GM10248 (cell line): ENCODE measurements at places on chromosomes 16 and 17.
A peak's percentile ranks its signal among the peaks of the same experiment; 100 is the strongest.

- DNase-seq, result no peak
Measured at GRCh38 chr17:32258383-32259140, 7.1 kb upstream of the RHBDL3 start.

- DNase-seq, result no peak
Measured at GRCh38 chr17:77963441-77963840, 4.9 kb downstream of the TNRC6C start.

DNA sequence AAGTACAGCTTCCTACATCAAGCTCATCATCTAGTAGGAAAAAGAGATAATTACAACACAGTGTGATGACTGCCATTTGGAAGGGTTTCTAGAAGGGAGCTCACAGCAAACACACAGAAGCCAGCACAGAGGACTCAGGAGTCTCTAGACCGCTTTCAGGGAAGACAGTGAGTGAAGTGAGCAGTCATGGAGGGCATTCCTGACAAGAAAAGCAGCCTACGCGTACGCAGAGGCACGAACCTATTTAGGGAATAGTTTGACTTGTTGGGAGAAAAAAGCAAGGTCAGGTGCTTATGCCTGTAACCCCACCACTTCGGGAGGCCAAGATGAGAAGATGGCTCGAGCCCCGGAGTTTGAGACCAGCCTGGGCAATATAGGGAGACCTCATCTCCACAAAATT is 8.4 kb upstream of the HASPIN start:
- DNase-seq, result no peak

- DNase-seq, result no peak
Measured at GRCh38 chr16:3013491-3013951, 798 bp downstream of the CLDN9 start.

DNA sequence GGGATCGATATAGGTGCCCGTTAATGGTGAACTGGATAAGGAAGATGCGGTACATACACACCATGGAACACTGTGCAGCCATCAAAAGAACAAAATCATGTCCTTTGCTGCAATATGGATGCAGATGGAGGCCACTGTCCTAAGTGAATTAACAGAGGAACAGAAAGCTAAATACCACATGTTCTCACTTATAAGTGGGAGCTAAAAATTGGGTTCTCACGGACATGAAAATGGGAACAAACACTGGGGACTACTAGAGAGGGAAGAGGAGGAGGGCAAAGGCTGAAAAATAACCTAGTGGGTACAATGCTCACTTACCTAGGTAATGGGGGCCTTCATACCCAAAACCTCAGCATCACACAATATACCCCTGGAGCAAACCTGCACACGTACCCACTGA is 302.6 kb downstream of the XYLT1 start:
- DNase-seq, result no peak

- no peak for DNase-seq
Measured at GRCh38 chr17:77489239-77489892, 348.6 kb downstream of the SEC14L1 start.

DNA sequence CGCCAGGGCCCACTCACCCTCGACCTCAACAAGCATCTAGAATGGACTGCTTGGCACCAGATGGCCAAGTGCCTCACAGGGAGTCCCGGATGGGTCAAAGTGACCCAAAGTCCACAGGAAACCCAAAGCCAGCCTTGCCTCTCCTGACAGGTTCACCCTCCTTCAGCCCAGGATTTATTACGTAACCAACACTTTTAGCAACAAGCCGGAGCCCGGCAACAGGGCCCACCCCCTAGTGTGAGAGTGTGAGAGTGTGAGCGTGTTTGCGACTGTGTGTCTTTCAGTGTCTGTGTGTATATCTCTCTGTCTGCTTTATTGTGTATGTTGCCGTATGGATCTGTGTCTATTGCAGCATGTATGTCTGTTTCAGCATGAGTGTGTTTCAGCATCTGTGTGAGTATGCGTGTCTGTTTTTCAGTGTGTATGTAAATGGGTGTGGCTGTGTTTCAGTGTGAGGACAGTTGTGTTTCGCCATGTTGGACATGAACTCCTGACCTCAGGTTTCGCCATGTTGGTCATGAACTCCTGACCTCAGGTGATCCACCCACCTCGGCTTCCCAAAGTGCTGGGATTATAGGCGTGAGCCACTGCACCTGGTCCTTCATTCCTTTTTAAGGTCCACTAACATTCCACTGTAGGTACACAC is 13.7 kb upstream of the PEMT start:
- DNase-seq, result no peak

GRCh38 chr16:78505544-78506366 is 406.3 kb downstream of the WWOX start:
- no peak for DNase-seq

GRCh38 chr16:1920727-1921171 is 2.5 kb upstream of the HS3ST6 start:
- DNase-seq, result no peak

DNA sequence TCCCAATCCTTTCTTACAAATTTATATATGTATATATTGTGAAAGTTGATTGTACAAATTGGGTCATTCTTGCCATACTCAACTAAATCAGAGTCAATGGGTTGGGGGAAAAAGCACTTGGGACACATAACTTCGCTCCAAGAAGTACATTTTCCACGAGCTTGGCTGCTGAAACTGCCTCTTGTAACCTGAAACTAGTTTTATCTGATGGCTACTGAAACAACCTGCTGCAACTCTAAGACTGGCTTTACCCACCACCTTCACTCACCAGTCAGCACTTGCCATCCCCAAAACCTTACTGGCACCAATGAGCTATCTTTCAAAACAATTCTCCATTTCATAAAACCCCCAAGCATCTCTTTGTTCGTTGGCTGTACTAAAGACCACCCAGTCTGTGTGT is 14.5 kb upstream of the MYCBPAP start:
- DNase-seq, result no peak

DNA sequence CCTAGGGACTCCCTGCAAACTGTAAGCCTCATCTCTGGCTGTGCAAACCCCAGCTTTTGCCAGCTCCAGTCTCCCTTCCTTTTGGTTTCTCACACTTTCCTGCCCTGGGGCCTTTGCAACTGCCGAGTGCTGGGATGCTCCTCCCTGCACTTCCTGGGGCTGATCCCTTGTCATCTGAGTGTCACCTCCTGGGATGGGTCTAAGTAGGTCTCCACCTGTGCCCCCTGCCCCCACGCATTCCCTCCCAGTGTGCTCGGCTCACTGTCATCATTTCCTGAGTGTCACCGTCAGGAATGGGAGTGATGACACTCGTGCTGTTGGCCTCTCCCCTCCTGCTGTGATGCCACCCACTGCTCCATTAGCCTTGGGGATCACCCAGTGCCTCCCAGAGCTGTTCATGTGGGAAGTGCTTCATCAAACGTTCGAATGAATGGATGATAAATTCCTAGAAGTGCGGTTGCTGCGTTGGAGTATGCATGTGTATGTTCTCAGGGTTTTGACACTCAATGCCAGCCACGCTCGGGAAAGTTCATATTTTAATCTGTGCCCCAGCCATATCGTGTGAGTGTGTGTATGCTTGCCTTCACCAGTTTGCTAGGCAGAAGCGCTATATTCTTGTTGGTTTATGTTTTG is 189.9 kb downstream of the NTN1 start:
- no peak for DNase-seq

DNA sequence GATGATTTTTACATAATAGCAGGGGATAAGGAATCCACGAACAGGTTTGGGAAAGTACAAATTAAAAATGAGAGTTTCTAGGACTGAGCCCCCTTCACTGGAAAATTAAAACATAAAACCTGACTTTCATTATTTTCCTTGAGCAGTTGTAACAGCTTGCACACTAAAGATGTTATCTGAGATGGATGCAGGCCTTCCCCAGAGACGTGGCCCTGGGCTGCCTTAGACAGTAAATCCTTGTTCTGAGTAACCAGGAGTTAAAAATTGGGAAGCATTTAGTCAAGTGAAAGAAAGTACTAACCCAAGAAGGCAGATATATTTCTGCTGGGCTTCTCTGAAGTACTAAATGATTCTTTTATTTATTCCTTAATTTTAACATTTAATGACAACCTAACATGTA is 432.2 kb upstream of the KIF2B start:
- no peak for DNase-seq

DNA sequence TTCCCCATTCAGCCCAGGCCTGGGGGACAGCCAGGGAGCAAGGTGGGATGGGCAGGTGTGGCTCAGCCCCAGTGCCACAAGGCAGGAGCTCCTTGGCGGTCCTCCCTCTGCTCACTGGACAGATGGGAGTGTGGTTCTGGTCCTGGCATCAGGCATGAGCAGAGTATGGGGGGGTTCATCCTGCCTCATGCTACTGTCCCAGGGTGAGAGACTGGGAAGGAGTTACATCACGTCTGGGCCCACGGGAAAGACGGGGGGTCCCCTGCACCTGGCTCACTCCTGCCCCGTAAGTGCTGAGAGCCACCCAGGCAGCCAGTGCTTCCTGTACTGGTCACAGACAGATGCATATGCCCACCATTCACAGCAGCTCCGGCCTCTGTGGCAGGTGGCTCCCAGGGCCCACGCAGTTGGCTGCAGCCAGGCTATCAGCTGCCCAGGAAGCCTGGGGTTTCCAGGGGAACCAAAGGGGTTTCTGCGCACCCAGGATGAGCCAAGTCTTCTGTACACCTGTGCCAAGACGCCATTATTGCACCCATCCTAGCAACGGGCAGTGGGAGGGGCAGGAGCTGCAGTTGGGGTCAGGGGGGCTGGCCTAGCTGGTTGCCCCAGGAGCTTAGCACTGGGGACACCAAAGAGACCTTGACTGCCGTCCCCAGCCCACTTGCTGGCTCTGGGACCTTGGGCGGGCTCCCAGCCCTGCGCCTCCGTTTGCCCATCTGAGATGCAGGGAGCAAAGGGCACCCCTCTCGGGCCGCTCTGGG is 1.9 kb downstream of the BAIAP3 start:
- DNase-seq, result no peak

DNA sequence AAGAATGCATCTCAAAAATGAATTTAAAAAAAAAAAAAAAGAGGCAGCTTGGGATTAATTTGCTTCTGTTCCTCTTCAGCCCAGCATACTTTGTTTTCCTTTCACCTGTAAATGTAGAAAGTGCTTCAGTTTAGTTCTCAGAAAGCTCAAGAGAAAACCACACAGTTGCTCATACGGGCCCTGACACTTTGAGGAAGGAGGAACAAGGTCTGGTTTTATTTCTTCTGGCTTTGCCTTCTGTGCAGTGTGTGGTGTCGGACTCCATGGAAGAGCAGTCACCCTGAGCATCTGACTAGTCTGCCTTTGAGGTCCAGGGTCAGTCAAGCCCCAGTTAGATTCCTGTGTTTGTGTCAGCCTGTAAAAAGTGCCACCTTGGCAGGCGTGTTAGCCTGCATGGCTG is 27.6 kb downstream of the NMT1 start:
- DNase-seq, result no peak

GRCh38 chr17:73723317-73723716 is 79.1 kb upstream of the SDK2 start:
- no peak for DNase-seq

DNA sequence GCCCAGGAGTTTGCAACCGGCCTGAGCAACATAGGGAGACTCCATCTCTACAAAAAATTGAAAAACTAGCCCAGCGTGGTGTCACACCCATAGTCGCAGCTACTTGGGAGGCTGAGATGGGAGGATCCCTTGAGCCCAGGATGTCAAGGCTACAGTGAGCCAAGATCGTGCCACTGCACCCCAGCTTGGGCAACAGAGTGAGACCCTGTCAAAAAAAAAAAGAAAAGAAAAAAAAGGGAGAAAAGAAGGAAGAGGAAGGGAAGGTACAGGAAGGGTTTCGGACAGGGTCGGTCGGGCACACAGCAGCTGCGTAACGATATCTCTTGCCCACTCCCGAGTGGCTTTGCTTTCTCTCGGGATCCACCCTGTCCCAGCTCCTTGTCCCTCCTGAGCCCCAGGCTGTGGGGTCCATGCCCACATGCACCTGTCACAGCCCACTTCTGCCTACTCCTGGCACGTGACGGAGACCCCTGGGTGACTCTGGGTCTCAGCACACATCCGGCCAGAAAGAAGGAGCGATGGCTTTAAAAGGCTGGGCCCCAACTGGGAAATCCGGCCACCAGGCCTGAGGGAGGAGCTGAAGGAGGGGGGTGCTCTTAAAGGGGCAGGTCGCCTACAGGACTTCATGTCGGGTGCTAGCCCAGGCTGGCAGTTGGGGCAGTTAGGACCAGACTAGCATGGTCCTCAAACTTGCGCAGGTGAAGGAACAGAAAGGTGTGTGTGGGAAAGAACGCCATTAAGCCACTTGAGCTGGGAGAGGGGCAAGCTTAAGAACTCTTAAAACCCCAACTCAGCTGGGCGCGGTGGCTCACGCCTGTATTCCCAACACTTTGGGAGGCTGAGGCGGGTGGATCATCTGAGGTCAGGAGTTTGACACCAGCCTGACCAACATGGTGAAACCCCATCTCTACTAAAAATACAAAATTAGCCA is at the start of gene GHDC:
Gene GHDC, minus strand, starts transcription at position 526 of the 931 bp plus-strand sequence. CDS start 913 bp downstream, outside the sequence.
- DNase-seq, result peak; percentile 90

DNA sequence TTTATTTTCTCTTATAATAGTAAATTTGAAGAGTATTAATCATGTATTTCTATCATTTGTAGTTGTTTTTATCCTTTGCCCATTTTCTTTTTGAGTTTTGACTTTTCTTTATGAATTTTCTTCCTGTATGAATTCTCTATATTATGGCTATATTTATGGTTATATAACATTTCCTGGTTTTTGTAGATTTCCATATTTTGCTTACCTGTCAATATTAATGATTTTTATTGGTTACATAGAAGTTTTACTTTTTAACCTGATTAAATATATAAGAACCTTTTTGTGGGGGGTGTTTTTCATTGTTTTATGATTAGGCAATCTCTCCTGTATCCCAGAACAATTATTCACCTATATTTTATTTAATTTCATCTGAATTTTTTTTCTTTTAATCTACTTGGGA is 93.2 kb downstream of the AATF start:
- no peak for DNase-seq

- DNase-seq, result no peak
Measured at GRCh38 chr16:88320947-88321634, 61.7 kb upstream of the ZNF469 start.

- DNase-seq, result no peak
Measured at GRCh38 chr17:70420861-70421445, 251.6 kb downstream of the KCNJ2 start.

DNA sequence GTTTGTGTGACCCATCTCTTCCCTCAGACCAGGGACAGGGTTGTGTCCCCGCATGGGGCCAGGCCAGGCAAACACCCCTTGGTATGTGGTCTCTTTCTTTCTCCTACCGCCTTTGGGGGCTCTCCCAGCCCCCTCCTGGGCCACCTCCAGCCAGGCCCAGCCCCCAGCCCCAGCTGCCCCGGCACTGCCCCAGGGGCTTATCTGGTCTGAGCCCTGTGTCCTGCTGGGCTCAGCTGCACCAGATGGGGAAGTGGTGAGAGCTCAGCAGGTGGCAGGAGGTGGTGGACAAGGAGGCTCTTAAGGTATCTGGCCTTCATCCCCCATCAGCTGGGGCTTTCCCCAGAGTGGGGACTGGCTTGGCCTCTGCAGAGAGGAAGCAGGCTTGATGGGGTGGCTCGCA is 8.7 kb downstream of the ADAM11 start:
- peak; percentile 54 for DNase-seq

GRCh38 chr16:28984619-28985135 is at the start of gene LAT:
Gene LAT, plus strand, starts transcription at chr16:28985052. Its CDS starts 366 bp downstream, at chr16:28985418.
- peak; percentile 48 for DNase-seq

- no peak for DNase-seq
Measured at GRCh38 chr17:57920916-57921703, 34.1 kb downstream of the CUEDC1 start.

- DNase-seq, result no peak
Measured at GRCh38 chr16:56611281-56611833, 3.0 kb downstream of the MT2A start.

GRCh38 chr17:50269477-50270434 is 4.5 kb upstream of the TMEM92 start:
- peak; percentile 74 for DNase-seq
